ENCODE measurements at places on chromosomes 11 and 22.
A peak's percentile ranks its signal among the peaks of the same experiment; 100 is the strongest.

DNA sequence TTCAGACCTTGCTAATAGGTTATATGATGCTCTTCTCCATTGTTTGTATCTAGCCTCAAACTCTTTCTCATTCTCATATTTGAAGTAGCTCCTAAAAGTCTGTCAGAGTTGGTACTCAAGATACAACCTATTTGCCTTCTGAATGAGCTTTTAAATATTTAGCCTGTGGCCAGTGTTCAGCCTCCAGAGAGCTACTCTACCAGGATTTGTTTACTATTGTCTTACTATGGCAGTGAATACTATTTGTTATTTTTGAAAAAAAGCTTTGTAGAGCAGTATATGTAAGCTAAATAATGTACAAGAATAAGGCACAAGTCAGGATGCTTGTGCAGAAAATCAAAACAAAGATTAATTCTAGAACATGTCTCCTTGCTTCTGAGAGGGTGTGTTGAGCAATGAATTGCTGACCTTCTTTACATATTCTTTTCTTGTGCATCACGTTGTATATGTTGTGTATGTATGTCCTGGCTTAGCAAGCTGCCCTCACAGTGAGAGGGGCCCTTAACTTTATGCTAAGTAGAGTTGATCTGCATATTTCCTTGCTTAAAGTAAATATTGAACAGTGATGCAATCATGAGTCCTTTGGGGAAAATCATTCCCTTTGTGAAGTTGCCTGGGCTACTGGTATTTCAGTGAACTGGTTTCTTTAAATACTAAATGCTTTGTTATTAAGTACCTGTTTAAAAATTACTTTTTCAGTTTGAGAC, 438.0 kb downstream of the LUZP2 start:
- DNase-seq, result no peak

- no peak for DNase-seq
Observed at GRCh38 chr11:65516135-65516968, 8.5 kb upstream of the SCYL1 start.

DNA sequence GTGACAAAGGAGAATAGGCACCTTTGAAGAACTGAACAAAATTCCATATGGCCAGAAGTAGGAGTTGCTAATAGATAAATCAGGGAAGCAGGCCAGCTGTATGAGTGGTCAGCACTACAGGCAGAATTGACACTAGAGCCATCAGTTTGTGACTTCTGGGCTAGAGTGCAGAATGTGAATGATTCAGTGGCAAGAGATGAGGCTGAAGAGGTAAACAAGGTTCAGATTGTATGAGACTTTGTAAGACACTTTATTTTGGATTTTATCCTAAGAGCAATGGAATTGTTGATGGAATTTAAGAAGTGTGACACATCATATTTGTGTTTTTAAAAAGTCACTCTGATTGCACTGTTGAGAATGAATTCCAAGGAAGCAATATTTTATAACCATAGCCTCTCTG, 12.9 kb downstream of the BIRC3 start:
- DNase-seq, result no peak

DNA sequence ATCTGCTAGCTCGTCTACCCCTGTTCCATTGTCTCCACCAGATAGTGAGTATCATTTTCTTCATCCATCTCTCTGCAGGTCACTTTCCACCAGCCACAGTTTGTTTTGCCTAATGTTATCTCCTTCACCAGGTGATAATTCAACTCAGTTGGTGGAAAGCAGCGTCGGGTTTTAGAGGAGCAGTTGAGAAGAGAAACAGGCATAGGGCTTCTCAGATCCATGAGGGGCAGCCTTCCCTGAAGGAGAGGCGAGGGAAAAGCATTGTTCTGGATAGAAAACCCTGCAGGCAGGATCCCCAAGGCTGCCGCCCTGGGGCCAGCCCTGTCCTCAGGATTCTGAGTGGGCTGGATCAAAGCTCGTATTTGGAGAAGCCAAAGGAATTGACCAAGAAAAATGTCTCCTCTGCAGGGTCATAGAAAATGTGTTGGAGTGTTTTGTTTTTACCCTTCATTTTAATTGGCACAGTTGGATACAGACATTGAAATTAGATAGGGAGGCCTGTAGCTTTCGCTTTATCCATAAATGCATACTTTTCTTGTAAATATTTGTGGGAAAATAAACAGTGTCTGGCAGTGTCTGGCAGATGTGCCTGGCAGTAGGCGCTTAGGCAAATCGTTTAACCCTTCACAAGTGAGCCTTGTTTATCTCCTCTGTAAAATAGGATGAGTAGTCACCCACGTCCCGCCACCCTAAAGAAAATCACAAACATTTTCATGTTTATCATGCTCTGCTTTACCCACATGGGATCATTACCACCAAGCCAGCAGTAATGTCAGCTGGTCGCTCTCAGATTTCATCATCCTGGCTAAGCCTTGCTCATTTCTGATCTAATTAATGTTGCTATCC, 73.4 kb upstream of the TTC12 start:
- no peak for DNase-seq

DNA sequence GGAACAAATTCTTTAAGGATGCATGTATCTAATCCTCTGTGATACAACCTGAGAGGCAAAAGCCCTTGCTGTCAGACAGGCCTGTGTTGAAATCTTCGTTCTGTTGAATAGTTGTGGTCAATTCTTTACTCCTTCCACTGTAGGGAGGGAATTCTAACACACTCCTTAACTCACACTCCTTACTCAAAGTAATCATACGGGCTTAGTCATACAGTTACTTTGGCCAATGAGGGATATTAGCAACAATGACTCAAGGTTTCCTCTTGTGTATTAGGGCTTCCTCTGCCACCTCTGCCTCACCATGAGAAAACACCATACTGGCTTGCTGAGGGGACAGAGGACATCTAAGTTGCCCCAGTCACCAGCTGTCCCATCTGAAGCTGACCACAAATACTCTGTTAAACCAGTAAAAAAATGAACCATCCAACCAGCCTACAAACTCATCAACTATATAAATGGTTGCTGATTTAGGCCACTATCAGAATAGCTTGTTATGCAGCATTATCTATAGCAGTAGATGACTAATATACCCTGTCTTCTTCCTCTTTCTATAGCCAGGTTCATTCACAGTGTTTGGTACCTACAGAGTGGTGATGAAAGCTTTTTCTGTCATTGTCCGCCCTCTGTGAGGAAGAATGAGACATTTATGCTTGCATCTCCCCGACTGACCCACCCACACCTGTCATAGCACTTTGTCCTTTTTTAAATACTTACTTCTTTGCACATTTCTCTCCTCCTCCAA, 322.8 kb upstream of the SYN3 start:
- DNase-seq, result no peak

- peak; percentile 73 for DNase-seq
Observed at GRCh38 chr22:19604711-19605268, 80.6 kb upstream of the CLDN5 start.

DNA sequence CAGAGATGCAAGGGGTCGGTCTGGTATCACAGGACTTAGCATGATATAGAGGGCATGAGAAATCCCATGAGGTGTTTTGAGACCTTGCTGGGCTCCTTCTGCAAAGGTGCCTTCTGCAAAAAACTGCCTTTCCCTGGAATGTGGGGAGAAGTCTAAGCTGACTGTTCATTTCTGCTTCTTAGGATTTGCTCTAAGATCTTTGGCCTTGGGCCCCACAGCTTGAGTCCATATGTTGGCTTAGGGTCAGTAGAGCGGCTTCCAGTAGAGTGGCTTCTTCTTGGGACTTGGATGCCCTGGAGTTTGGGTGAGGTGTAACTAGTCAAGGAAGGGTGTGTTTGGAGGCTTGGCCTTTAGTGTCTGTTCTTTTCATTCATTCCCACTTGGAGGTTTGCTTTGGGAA, 37.0 kb downstream of the AMPD3 start:
- DNase-seq, result no peak

GRCh38 chr11:69259096-69259495, 34.9 kb upstream of the MYEOV start:
- no peak for DNase-seq

- DNase-seq, result peak; percentile 72
Observed at GRCh38 chr11:64665411-64665821, 57.6 kb downstream of the NRXN2 start.

DNA sequence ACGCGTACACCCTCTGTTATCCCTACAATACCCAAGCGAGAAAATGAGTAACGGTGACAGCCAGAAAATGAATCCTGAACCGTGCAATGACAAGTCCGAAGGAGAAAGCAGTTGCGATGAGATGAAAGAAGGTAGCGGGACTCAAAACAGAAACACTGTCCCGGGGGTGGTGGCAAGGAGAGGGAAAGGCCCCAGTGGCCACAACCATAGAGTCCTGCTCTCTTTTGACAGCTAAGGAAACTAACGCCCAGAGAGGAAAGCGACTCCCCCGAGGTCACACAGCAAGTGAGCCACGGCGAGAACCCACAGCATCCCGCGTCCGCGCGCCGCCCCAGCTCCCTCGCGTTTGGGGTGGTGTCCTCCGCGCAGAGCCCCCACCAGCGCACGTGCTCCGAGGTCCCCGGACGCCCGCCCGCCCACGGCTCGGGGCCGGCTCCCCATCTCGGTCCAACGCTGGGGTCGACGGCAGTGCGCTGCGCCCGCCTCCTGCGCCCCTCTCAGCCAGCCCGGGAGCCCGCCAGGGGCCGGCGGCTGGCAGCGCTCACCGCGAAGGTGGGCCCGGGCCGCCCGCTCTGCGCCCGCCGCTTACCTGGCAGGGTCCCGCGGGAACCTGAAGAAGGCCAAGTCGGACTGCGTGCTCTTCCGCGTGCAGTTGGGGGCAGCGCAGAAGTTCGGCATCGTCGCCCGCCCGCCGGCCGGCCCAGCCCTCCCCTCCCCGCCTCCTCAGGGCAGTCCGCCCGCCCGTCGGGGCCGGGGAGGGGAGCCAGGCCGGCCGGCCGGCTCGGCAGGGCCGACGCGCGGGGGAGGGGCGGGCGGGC, 564 bp downstream of the THAP12 start:
- DNase-seq, result peak; percentile 68

DNA sequence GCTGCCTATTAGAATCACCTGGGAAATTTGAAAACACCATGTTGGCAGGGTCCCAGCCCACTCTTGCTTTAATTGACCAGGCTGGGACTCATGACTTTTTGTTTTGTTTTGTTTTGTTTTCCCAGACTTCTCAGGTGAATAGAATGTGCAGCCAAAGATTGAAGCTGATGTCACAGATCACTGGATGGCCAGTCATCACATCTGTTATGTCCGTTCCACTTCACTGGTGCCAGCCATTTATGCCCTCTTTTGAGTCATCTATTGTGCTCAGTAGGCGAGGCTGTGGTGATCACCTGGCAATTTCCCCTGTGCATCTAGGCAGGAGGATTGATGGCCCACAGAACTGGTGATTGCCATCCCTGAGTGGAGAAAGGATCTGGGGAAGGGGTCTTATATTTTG, 297.3 kb downstream of the INSC start:
- no peak for DNase-seq

Data from K562 (cell line).